T-cell (primary cell): ENCODE measurements at places on chromosomes 7 and 10. TPM values are rescaled to one million over a fixed set of nuclear protein-coding genes. Genes with fewer than 3 reads are reported as not detected.

DNA sequence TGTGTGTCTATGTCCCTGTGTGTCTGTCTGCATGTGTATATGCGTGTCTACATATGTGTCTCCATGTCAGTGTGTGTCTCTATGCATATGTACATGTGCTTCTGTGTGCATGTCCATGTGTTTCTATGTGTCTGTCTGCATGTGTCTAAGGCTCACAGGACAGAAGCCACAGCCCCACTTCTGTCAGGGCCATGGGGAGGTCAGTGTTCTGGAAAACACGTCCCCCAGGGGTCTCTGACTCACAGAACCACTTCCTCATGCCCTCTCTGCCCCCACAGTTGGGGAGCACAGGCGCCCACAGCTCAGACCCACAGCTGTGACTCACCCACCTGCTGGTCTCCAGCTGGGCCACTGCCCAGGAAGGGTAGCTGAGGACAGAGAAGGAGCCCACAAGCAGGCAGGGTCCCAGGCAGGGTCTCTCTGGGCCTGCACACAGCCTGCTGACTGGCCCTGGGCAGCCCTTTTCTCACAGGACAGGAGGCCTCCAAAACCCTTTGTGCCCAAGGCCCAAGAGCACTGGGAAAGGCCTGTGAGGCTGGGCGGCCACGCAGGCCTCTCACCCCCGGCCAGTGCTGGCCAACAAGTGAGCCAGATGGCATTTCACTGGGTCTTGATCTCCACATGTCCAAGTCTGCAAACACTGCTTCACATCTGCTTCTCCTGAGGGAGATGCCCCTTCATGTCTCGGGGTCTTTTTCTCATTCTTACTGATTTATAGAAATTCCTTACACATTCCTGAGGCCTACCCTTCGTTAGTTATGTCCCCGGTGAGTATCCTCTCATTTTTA is 102.9 kb upstream of the FAM20C start:
- DNase-seq = no peak

CACNA2D1 gene
- 0.35 TPM for total RNA-seq

- no peak for DNase-seq
These were observed 124.9 kb downstream of the ARHGAP12 start for GRCh38 chr10:31803606-31804351.

GRCh38 chr10:36872702-36873393 is 252.6 kb upstream of the ANKRD30A start:
- DNase-seq = no peak

DNA sequence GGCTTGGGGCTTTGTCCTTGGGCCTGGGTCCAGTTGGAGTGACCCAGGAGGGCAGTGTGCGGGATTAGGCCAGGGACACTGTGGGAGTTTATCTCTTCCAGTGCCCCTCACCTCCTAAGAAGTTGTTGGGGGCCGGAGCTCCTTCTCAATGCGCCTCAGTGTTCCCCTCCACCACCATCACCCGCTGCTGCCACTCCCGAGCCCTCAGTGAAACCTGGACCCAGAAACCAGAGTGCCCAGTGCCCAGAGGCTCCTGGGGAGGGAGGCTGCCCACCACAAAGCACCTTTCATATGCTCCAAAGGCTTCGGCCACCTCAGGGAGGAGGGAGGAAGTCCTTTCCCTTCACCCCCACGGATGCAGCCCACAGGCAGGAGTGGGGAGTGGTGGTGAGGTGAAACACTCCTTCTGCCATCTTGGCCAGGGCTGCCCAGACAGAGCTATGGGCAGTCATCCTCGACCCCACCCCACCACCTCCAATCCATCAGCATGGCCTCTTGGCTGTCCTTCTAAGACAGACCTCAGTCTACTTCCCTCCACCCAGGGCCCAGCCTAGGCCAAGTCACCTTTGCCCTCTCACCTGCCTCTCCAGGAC is 99.0 kb downstream of the SH3PXD2A start:
- no peak for DNase-seq
